Naive B cell (primary cell): ENCODE measurements at places on chromosomes 2 and 18.

DNA sequence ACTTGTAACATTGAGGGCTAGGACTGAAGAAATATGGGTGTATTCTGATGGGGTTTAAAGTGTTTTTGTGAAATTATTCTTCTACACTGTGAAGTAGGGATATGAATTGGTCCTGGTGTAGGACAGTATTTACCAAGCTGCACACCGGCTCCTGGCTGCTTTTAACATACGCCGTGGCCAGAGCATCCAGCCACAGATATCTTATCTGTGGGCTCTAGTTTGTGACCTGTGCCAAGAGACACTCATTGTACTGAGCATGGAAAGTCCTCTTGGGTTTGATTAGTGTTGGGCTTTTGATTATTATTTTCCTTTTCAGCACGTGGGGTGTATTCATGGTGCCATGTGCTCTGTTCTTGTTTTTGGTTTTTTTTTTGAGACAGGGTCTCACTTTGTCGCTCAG is 8.0 kb downstream of the USP39 start:
- H3K4me3 ChIP-seq, result no peak overlapping the region
- no peaks in the 10 kb centered on the region for H3K27me3 ChIP-seq
- no peak for DNase-seq

- H3K36me3 ChIP-seq, result peaks cover 4% of the 10 kb centered on the region
- peaks cover 49% of the 10 kb centered on the region for H3K27me3 ChIP-seq
- H3K4me3 ChIP-seq, result no peak overlapping the region
- no peak for DNase-seq
Measured at GRCh38 chr2:239287461-239287860, 113.4 kb downstream of the HDAC4 start.

DNA sequence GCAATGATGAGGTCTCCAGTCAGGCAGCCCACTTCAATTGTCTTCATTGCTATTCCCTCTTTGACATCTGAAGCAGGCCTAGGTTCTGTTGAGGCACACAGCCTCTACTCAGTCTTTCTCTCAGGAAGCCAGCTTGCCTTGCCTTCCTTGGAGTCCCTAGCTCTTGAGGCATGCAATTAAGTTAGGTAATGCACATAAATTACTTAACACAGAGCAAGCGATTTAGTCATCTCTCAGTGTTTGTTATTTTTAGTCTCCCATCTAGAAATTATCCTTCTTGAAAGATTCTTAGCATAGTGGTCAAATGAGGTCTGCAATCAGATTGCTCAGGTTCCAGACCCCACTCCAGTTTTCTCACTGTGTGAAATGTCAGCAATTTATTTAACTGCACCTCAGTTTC is 32.0 kb downstream of the SULT1C4 start:
- H3K27ac ChIP-seq, result no peak overlapping the region
- peaks cover 9% of the 10 kb centered on the region for H3K36me3 ChIP-seq
- no peaks in the 10 kb centered on the region for H3K4me1 ChIP-seq
- peaks cover 11% of the 10 kb centered on the region for H3K27me3 ChIP-seq
- DNase-seq, result no peak
- H3K4me3 ChIP-seq, result no peak overlapping the region

DNA sequence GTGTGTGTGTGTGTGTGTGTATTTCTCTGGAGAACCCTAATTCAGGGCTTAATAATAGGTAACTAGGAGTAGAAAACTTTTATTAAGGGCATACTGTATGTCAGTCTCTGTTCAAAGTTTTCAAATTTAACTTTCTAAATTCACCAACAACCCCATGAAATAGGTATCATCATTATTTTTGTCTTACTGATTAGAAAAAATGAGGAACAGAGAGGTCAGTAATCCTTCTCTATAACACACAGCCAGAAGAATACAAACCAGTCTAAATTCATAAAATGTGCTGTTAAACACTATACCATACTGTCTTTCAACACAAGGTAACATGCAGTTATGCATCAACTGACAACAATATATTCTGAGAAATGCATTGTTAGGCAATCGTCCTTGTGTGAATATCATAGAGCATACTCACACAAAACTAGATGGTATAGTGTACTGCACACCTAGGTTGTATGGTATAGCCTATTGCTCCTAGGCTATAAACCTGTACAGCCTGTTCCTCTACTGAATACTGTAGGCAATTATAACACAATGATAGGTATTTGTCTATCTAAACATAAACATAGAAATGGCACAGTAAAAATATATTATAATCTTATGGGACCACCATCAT is 143.1 kb downstream of the PTH2R start:
- H3K36me3 ChIP-seq, result no peaks in the 10 kb centered on the region
- no peak overlapping the region for H3K27ac ChIP-seq
- no peak overlapping the region for H3K4me3 ChIP-seq
- H3K27me3 ChIP-seq, result no peaks in the 10 kb centered on the region
- no peak for DNase-seq

GRCh38 chr2:120490091-120490798 is 144.3 kb downstream of the INHBB start:
- H3K4me3 ChIP-seq, result no peak overlapping the region
- H3K27ac ChIP-seq, result no peak overlapping the region
- H3K27me3 ChIP-seq, result peaks cover 12% of the 10 kb centered on the region
- H3K4me1 ChIP-seq, result no peaks in the 10 kb centered on the region

GRCh38 chr2:10139536-10139935 is 17.0 kb downstream of the RRM2 start:
- H3K4me1 ChIP-seq, result no peaks in the 10 kb centered on the region
- H3K4me3 ChIP-seq, result no peak overlapping the region
- H3K27me3 ChIP-seq, result no peaks in the 10 kb centered on the region
- no peaks in the 10 kb centered on the region for H3K36me3 ChIP-seq
- H3K27ac ChIP-seq, result no peak overlapping the region
- DNase-seq, result no peak

- H3K36me3 ChIP-seq, result peaks cover 34% of the 10 kb centered on the region
- peaks cover 6% of the 10 kb centered on the region for H3K4me1 ChIP-seq
- no peak overlapping the region for H3K27ac ChIP-seq
- H3K4me3 ChIP-seq, result no peak overlapping the region
Measured at GRCh38 chr2:232038251-232038880, 76.9 kb downstream of the DIS3L2 start.

- no peaks in the 10 kb centered on the region for H3K4me1 ChIP-seq
- no peak for DNase-seq
- peaks cover 15% of the 10 kb centered on the region for H3K27me3 ChIP-seq
- no peak overlapping the region for H3K27ac ChIP-seq
- no peak overlapping the region for H3K4me3 ChIP-seq
Measured at GRCh38 chr2:204340511-204340910, 204.8 kb upstream of the PARD3B start.

DNA sequence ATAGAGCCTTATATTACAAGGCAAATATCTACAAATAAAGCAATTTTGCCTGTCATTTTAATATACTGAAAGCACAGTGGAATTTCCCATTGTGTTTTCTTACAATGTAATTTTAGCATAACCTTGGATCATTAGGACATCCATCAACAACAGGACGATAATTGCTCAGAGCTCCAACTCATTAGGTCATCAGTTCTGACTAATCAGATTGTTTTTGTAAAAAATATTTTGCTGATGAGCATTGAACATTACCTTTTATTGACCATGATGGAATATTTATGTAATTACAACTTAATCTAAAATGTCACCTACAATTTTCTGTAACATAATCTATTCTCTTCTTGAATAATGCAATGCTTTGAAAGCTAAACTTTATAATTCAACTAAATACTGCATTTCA is 215.3 kb upstream of the DSEL start:
- H3K27me3 ChIP-seq, result no peaks in the 10 kb centered on the region
- H3K36me3 ChIP-seq, result no peaks in the 10 kb centered on the region
- no peak overlapping the region for H3K4me3 ChIP-seq

DNA sequence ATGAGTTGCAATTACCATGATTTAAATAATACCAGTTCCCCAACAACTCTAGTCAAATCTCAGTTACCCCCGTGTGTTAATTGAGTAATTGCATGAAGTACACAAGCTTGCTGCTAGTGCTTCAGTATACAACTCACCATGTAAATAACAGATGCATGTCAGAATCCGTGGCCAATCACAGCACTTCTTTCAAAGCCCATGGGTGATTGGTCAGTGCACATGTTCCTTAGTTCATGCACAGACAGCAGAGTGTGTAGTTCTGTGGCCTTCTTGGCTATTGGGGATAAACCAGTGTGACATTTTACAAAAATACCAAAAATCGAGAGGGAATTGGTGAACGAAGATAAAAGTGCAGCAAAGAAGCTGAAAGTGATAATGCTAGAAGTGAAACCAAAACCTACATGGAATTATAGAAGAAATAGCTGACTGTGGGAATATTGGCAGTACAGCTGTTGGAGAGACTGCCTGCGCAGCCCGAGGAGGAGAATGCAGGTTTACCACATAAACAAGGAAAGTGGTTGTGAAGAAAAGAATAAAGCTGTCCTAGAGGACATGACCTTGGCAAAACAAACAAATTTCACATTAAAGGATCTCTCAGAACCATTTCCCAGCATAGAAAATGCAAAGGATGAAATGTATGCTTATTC is 59.4 kb downstream of the NEDD4L start:
- H3K27me3 ChIP-seq, result no peaks in the 10 kb centered on the region
- peaks cover 5% of the 10 kb centered on the region for H3K4me1 ChIP-seq
- no peak overlapping the region for H3K27ac ChIP-seq
- no peak for DNase-seq
- no peaks in the 10 kb centered on the region for H3K36me3 ChIP-seq
- no peak overlapping the region for H3K4me3 ChIP-seq

DNA sequence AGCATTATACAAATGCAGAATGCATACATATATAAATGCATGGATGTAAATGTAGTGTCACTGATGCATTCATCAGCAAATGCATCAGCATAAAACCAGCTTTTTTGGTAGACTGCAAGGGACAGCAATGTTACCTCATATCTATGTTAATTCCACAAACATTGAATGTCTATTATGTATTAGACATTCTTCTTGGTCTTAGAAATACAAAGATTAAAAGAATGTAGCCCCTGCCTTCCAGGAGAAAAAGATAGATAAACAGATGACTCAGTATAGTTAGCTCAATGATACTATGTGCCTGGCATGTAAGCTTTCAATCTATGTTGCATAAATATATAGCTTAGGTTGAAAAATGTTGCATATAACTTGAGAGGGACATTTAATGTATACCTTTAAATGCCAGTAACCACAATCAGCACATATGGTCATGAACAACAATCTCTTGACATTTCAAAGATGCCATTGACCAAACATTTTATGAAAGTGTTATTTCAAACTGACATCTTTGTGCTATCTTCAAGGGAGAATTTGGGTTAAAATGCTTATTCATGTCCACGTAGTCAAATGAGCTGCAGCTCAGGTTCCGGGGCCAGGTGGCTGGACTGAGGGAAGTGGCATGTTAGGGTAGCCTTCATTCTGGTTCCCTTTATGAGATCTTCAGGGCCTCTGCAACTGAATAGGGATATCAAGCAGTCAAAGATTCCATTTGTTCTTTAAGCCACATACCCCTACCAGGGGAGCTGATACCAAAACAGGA is 45.2 kb upstream of the GCG start:
- no peak overlapping the region for H3K27ac ChIP-seq
- H3K4me1 ChIP-seq, result no peaks in the 10 kb centered on the region
- H3K27me3 ChIP-seq, result peaks cover 21% of the 10 kb centered on the region
- H3K36me3 ChIP-seq, result no peaks in the 10 kb centered on the region

- no peak overlapping the region for H3K4me3 ChIP-seq
- no peak overlapping the region for H3K27ac ChIP-seq
- no peaks in the 10 kb centered on the region for H3K36me3 ChIP-seq
- no peak for DNase-seq
- peaks cover 4% of the 10 kb centered on the region for H3K27me3 ChIP-seq
Measured at GRCh38 chr2:163493359-163494298, 242.2 kb downstream of the FIGN start.

DNA sequence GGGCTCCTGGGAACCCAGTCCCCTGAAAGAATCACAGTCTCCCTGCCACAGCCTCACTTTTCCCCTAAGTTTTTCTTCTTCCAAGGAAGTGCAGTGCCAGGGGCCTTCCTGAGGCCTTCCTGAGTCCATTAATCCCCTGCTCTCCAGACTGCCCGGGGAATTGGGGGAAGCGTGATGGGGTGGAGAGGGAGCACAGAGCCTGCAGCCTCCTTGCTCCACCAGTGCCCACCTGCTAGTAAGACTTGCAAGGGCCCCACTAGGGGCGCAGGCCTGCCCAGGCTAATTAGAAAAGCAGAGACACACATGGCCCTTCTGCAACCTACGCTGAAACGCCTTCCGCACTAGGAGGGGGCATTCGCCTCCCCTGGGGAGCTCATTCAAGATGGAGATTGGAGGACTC is 110.6 kb downstream of the MRO start:
- no peak for DNase-seq
- H3K27ac ChIP-seq, result no peak overlapping the region
- H3K27me3 ChIP-seq, result peaks cover 5% of the 10 kb centered on the region
- H3K4me1 ChIP-seq, result no peaks in the 10 kb centered on the region
- no peak overlapping the region for H3K4me3 ChIP-seq
